ENCODE measurements at places on chromosomes 2 and 18. TPM values are rescaled to one million over a fixed set of nuclear protein-coding genes. Genes with fewer than 3 reads are reported as not detected.

DNA sequence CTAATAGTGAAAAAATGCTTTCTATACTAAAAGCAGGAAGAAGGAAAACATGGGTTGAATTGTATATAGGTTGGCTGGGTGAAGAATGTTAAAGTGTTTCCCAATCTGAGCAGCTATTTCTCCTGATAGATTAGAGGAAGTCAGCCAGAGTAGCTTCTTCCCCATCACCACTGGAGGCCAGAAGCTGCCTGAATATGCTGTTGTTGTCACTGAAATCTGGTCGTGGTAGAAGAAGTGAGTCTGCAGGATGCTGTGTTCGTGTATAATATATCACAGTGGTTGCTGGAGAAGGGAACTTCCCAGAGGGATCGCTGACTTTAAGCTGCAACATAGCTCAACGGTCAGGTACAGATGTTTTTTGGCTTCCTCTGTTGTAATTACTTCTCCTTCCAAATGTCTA lies 247.5 kb upstream of the LRATD1 start:
- H3K27ac ChIP-seq = no peak overlapping the region
- no peak for DNase-seq
- H3K4me3 ChIP-seq = no peak overlapping the region
- no peaks in the 10 kb centered on the region for H3K36me3 ChIP-seq

GRCh38 chr2:1162768-1163584 lies 212.3 kb downstream of the SNTG2 start:
- peak overlapping the region; percentile 73 for H3K27ac ChIP-seq
- H3K27me3 ChIP-seq = no peaks in the 10 kb centered on the region
- no peak for DNase-seq
- no peaks in the 10 kb centered on the region for H3K36me3 ChIP-seq

DNA sequence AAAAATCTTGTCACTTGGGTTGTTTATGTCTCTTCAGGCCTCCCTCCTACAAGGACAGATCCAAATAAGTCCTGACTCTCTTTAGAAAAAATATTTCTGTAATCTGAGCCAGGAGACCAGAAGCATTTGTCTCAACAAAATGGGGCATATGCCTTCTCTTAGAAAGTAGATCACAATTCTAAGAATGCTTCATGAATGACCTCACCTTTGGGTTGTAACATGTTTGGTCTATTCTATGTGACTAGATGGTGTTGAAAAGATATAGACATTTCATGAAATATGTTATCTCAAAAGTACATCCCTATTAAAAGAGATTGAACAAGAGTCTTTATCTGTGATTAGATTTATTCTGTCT lies 159.0 kb upstream of the SETBP1 start:
- no peaks in the 10 kb centered on the region for H3K27me3 ChIP-seq
- H3K4me3 ChIP-seq = no peak overlapping the region
- H3K27ac ChIP-seq = no peak overlapping the region
- no peaks in the 10 kb centered on the region for H3K36me3 ChIP-seq
- DNase-seq = no peak

DNA sequence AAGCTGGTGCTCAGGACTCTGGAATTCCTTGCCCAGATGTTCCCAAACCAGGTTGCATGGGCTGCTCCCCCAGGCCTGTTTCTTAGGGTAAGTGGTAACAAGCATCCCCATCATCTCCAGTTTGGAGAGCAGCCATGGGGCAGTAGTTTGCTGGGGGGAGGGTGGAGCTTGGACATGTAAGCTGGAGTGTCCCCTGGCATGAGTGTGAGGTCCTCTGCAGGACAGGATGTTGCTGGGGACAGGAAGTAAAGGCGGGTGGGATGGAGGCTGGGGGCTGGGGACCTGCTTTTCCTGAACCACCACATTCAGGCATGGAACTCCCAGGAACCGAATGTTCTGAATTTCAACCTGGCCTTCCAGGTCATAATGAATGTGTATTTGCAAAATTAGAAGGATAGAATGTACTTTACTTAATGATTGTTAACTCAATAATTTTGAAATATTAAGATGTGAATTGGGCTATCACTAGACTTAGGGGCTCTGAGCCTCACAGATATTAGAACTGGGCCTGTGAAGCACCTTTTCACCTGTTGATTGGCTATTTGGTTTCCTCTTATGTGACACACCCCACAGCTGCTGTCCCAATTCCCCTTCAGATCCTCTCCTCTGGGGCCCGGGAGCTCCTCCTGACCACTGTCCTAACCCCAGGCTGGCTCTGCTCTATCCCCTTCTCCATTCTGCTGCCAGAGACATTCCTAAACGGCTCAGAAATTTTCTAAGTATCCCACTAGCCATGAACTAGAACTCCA lies 66.4 kb upstream of the EPAS1 start:
- DNase-seq = no peak
- no peaks in the 10 kb centered on the region for H3K27me3 ChIP-seq
- peaks cover 22% of the 10 kb centered on the region for H3K4me1 ChIP-seq
- no peak overlapping the region for H3K27ac ChIP-seq

DNA sequence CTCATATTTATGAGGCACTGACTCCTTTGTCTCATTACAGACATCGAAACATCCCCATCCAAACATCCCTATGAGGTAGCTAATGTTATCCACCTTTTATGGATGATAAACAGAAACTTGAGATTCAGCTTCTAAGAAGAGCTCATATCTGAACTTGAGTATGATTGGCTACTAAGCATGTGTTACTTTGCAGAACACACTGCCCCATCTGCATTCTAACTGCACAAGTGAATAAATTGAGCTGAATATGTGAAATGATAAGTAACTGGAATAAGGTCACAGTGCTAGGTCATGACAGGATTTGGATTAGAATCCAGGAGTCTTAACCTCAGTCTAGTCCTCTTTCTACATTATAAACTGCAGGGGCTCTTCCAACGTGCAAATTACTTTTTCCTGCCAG lies 172.7 kb downstream of the SETBP1 start:
- H3K36me3 ChIP-seq = no peaks in the 10 kb centered on the region
- H3K27me3 ChIP-seq = no peaks in the 10 kb centered on the region
- H3K4me3 ChIP-seq = no peak overlapping the region
- no peaks in the 10 kb centered on the region for H3K4me1 ChIP-seq

MOCOS gene
- total RNA-seq = not detected

FAM117B gene
- total RNA-seq = 17.8 TPM

SKOR2 gene
- total RNA-seq = not detected

PDE6D gene
- total RNA-seq = 25.7 TPM
